ENCODE measurements at places on chromosomes 16 and 17.
A peak's percentile ranks its signal among the peaks of the same experiment; 100 is the strongest.

GRCh38 chr16:84220851-84221250 lies 19.0 kb downstream of the KCNG4 start:
- DNase-seq: no peak

GRCh38 chr17:18368946-18369345 lies 5.6 kb upstream of the SHMT1 start:
- DNase-seq: no peak

GRCh38 chr17:32518646-32519227 lies 31.9 kb downstream of the CDK5R1 start:
- DNase-seq: no peak

GRCh38 chr17:43363181-43363925 lies 35.4 kb upstream of the ARL4D start:
- DNase-seq: no peak

DNA sequence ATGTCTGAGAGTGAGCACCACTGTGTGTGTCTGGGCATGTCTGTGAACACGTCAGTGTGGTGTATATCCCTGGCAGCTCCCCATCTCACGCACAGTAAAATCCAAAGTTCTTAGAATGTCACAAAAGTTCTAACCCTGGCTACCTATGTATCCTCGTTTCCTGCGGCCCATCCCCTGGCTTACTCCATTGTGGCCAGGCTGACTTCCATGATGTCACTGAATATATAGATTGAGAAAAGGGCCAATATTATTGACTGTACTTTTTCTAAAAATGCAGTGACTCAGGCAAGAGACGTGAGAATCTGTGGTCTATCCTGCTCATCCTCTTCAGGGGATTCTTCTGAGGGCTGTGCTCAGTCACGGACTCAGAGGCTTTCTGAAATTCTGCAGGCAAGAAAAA lies 963 bp upstream of the METTL22 start:
- DNase-seq: no peak

GRCh38 chr16:52727849-52728248 lies 180.9 kb upstream of the TOX3 start:
- no peak for DNase-seq

GRCh38 chr16:86083382-86084002 lies 184.5 kb downstream of the IRF8 start:
- DNase-seq: no peak

DNA sequence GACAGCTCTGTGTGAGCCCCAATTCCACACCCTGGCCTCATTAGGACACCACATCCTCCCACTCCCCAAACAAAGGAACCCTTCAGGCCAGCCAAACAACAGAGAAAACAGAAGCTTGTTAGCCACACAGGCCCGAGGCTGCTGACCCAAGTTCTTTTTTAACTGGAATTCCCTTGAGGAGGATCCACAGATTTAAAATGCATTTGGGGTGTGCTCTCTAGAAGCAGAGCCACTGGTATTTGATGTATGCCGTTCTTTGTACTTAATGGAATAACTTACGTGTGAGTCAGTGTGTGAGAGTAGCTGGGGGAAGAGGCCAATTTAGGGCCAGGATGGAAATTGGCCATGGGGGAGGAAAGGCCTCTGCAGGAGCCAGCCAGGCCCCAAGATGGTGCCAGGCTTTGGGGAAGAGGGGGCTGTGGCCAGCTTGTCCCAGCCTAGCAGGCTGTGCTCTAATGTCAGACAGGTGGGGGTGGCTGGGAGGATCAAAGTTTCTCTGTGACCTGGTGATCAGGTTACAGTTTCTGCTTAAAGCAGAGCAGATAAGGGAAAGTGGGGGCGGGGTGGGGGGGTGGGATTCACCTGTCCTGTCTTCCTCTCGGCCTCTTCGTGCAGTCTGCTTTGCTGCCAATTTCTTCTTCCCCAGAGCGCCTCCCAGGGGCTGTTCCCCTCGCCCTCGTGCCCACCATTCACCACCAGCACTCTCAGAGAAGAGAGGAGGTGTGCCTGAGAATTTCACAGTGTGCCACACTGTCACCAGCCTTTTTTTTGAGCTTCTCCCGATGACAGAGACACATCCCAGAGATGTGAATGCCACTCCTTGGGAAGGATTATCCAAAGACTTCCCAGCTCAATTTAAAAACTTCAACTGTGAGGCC lies 50.8 kb downstream of the TOM1L2 start:
- DNase-seq: peak; percentile 50

DNA sequence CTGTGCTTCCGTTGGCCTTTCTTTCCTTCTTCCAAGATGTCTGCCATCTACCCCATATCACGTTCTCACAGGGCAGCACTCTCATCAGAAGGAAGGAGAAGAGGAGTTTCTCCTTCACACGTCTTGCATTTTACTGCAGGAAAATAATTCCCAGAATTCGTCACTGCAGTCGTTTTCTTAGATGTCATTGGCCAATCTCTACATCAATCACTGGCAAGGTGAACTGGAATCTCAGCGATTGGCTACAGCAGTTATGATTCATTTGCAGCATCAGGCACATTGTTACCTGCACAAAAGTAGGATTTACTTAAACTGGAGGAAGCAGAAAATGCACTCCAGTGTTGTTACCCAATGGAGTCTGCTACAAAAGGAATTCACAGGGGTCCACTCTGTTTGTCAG lies 277.2 kb upstream of the RBFOX1 start:
- DNase-seq: no peak

DNA sequence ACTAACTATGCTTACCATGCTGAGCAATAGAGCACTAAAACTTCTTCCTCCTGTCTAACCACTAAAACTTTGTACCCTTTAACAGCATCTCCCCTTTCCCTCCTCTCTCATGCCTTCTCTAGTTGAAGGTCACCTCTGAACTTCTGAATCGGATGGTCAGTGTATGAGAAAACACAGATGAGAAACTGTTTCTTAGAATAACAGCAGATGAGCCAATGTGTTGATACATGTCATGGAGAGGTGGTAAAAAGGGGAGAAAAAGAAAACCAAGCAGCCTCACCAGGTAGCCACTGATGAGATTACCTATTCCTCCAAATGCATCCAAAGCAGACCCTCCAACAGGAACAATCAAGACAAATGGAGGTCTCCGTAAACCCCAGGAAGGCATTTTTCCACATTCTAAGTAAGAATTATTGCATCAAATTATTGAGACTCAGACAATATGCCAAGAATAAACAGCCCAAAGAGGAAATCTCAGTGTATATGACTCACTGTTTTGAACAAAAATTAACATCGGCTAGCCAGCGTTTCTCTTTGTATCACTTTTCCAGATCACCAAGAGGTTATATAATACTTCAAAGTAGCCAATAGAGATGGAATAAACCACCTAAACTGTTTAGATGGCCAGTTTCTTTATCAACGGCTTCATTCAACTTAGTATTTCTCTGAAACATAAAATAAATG lies 793.3 kb upstream of the SOX9 start:
- DNase-seq: no peak

DNA sequence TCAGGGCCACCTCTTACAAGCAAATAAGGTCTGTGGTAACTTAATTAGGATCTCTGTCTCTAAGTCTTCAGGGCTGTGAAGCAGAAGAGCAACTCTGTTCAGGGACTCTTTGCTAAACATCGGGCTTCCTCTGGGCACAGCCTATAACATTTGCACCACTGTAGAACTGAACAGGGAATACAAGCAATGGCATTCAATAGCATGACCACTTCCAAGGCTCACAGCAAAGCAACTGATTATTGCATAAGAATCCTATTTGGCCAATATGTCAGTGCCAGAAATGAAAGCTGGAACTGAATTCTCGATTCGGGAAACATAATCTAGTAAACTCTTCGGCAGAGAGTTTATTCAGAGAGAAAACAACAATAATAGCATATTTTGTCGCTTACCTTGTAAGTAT lies 92.2 kb upstream of the AMZ2 start:
- DNase-seq: no peak

GRCh38 chr16:4868026-4868425 lies 20.7 kb downstream of the UBN1 start:
- DNase-seq: no peak

GRCh38 chr17:48814504-48814903 lies 2.5 kb downstream of the TTLL6 start:
- no peak for DNase-seq

GRCh38 chr17:917391-917811 lies 62.2 kb downstream of the NXN start:
- no peak for DNase-seq

- DNase-seq: no peak
Observed at GRCh38 chr16:59212492-59213024, 478.4 kb upstream of the GOT2 start.

DNA sequence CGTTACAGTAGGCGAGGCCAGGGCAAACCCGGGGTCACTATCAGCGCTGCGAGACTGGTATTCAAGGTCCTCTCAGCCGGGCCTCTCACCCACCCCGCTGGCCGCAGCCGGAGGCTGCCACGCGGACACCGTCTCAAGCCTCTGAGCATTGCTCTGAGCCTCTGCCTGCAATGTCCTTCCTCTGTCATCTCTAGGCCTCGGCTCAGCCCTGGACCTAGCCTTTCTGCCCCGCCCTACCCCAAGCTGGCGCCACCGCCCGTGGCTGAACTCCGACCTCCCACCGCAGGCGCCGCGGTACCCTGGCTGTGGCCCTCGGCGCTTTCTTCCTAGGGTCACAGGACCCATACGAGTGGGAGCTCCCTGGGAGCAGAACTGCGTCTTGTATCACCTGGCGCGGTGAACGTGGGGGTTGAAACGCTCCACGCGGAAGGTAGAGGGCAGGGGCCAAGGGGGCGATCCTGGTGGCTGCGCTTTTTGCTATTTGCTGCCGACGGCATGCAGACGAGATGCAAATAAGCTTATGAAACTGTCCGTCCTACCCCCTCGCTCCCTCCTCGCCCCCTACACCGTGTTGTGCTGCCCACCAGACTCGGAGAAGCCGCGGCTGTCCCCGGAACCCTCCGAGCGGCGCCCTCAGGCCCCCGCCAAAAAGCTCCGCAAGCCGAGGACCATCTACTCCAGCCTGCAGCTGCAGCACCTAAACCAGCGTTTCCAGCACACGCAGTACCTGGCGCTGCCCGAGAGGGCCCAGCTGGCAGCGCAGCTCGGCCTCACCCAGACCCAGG lies 3.7 kb downstream of the DLX4 start:
- no peak for DNase-seq

- DNase-seq: peak; percentile 43
Observed at GRCh38 chr17:1714980-1715802, 5.0 kb upstream of the TLCD2 start.

- DNase-seq: no peak
Observed at GRCh38 chr16:48605518-48606110, 4.4 kb downstream of the N4BP1 start.

- no peak for DNase-seq
Observed at GRCh38 chr17:40093580-40094201, 6.7 kb downstream of the NR1D1 start.

DNA sequence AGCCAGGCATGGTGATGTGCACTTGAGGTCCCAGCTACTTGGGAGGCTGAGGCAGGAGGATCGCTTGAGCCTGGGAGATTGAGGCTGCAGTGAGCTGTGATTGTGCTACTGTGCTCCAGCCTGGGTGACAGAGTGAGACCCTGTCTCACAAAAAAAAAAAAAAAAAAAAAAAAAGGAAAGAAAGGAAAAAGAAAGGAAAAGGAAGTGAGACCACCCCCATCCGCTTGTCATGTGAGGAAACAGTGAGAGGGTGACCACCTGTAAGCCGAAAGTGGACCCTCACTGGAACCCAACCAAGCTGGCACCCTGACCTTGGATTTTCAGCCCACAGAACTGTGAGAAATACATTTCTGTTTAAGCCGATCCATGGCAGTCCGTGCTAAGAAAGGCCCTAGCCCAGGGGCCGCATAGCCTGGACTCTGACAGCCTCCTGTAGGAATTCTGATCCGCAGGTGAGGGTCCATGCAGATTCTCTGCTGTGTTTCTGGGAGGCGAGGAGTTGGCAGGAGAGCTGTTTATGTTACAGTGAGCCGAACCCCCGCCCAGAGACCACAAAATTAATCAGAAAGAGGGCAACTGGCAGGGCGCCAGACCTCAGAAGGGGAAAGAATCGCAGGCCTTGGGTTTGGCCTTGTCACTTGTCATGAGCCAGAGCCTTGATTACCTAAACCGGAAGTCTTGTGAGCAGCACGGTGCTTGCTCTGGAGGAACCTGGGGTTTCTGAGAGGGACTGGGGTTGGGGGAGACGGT lies 945 bp downstream of the SGSH start:
- DNase-seq: no peak

DNA sequence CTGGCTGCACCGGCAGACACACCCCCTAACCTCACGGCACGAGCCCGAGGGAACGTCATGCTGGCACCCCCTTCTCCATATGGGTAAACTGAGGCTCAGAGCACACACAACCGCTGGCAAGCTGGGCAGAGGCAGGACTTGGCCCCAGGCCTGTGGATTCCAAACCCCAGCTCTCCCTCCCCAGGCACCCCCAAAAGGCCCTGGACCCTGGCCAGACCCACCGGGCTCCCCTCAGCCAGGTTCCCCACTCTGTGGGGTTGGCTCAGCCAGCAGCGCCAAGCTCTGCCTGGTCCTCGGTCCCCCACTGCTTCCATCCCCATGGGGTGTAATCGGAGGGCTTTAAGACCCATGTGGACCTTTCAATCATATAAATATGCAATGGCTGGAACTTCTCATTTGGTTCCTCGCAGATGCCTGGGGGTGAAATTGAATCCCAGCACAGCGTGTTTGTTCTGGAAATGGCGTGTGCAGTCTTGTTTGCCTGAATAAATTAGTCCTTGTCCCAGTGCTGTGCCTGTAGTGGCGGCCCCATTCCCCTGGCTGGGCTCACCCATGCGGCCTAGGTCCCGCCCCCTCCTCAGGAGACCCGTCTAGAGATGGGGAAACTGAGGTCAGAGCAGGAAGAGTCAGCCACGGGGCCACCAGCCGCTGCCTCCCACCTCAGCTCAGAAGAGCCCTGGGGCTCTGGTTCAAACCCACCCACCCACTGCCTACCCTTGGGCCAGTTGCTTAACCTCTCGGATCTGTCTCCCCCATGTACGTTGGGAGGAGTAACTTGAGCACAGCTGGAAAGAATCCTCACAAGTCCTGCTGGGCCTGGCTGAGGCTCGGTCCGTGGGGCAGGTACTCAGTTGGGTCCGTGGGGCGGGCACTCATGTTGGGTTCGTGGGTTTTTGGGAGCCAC lies 57.3 kb downstream of the ZFPM1 start:
- DNase-seq: no peak

GRCh38 chr17:35716897-35717465 lies 14.5 kb upstream of the RASL10B start:
- no peak for DNase-seq

DNA sequence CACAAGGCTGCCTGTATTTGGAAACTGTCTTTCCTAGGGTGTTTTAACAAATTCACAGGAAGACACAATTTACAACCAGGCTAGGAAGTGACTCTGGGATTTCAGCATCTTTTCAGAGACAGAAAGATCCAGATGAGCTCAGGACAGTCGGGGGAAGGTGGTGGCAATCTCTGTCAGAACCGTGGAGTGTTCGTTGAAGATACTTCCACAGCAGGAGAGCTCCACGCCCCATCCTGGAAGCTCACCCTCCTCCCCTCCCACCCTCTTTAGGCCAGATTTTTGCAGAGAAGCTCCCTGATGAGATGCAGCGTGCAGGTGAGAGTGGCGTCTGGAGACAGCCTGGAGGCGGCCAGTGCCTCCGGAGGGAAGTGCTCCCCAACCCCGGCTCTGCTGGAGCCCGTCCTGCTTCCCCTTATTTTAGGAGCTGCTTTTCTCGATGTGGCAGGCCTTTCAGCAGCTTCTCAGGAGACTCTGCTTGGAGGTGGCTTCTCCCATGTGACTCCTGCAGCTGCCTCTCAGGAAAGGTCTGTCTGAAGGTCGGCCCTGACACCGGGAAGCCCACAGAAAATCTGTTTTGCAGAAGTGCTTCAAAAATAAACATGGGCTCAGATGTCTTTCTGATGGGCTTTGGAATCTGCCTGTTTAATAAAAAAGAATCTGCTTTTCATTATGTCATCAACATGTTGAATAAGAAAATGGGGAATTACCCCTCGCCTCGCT lies 186.4 kb upstream of the CHMP6 start:
- no peak for DNase-seq

- no peak for DNase-seq
Observed at GRCh38 chr17:75652341-75652740, 14.6 kb downstream of the RECQL5 start.
